ENCODE measurements at places on chromosomes 3 and 15.

GRCh38 chr3:190973771-190974170, 111.3 kb upstream of the GMNC start:
- DNase-seq, result no peak

DNA sequence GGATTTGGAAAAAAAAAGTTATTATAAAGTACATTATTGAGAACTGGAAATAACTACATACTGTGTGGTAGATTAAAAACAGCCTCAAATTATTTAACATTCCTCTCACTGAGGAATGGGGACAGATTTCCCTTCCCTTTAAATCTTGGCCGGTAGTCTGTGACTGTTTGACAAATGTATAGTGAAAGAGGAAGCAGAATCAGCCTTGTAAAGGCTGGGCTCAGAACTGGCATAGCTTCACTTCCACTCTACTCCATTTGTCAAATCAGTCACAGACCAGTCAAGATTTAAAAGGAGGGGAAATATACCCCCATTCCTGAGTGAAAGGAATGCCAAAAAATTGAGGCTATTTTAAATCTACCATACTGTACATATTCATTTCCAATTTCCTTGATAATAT, 18.2 kb upstream of the B4GALT4 start:
- DNase-seq, result no peak

- DNase-seq, result no peak
These were observed 6.3 kb upstream of the ADAMTS9 start for GRCh38 chr3:64694114-64694513.

GRCh38 chr3:52730681-52731080, 24.8 kb downstream of the SPCS1 start:
- DNase-seq, result no peak

DNA sequence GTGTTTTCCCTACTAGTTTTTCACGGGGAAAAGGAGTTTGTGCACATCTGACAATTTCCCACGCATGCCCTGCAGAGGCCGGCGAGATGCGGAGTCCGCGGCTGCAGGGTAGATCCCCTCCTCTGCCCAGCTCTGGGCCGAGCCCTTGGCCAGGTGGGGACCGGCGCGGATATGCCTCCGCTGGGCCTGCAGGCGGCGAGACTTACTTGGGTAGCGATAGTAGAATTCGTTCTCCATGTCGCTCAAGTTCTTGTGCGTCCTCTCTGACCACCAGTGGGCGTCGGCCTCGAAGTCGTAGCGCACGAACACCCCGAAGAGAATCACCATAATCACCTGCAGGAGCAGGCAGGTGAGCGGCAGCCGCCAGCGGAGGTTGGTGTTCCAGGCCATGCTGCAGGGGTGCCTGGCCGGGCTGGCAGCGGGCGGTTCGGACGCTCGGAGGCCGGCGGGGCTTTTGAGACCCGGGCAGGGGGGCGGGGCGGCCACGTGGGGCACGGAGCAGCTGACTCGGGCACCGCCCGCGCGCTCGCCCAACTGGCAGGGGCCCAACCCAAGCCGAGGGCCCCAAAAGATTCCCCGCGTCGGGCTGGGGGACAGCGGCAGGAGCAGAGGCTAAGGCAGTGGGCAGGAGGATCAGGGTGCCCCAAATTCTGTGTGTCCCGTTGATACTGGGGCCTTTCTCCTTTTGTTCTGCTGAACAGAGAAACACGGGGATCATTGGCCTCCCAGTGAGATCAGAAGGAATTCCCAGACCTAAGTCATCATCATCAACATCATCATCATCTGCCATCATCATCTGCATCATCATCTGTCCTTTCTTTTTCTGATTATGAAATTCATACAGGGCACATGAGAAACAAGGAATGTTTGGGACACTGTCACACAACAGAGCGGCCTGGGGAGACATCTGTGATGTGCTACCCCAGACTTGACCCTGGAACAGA, at the start of gene RHCG:
Gene RHCG, minus strand, starts transcription at position 429 of the 944 bp plus-strand sequence. Its CDS starts 39 bp downstream, at position 390.
- DNase-seq, result no peak

GRCh38 chr15:77417602-77418001, 2.3 kb downstream of the PEAK1 start:
- DNase-seq, result no peak

DNA sequence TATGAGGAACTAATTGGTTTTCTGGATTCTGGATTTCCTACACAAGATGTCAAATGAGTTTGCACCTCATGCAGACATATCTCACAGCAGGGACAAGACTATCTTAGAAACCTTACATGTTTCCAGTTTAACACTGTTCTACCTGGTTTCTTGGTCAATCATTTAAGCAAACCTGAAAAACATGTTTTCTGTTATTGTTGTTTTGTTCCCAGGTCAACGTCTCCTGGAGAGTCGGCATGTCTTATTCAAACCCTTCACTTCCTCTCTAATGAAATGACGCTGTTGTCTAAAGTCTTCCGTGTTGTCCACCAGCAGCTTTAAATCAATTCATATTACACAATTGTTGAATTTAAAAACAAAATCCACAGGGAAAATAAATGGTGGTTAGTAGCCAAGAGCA, 150.9 kb downstream of the CNTN3 start:
- DNase-seq, result no peak

- no peak for DNase-seq
These were observed 87.1 kb downstream of the WDR76 start for GRCh38 chr15:43913941-43914340.

GRCh38 chr3:50126287-50127211, 28.6 kb upstream of the SEMA3F start:
- no peak for DNase-seq

DNA sequence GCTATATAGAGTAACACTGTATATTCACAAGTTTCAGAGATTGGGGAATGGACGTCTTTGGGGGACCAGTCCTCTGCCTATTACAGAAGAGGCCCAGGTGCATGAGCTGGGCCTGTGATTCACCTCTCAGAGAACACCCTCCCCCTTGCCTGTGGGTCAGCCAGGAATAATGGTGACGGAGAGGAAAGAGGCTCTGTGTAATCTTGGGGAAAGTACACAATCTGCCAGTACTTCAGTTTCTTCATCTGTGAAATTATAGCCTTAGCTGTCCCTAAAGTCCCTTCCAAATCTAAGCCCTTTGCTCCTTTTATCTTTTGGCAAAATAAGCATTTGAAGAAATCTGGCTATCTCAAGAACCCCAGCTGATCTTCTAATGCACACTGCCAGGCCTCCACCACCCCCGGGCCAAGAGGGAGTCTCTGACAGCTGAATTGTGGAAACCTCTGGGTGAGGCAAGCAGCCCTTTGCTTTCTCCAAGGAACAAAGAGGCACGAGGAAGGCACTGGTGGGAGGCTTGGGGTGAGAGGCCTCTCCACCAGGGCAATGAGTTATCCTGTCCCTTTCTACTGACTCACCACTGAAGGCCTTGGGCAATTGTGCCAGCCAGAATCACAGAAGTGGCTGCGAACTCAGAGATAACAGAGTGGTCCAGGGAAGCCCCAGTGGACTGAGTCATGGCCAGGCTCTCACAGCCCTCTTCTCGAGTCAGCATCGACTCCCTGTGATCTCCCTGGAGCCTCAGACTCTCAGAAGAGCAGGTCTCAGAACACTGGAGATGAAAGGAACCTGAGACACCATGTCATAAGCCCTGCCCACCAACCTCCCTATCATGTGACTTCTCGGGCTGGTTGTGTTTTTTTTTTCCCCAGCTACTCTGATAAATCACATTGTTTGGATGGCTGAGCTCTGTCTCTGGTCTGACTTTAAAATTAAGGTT, 31.8 kb downstream of the CCNL1 start:
- no peak for DNase-seq

GRCh38 chr3:53255423-53255774, 423 bp downstream of the TKT start:
- DNase-seq, result peak; percentile 39

Measured in CMK (cell line).